ENCODE measurements at places on chromosomes 7 and 10.

DNA sequence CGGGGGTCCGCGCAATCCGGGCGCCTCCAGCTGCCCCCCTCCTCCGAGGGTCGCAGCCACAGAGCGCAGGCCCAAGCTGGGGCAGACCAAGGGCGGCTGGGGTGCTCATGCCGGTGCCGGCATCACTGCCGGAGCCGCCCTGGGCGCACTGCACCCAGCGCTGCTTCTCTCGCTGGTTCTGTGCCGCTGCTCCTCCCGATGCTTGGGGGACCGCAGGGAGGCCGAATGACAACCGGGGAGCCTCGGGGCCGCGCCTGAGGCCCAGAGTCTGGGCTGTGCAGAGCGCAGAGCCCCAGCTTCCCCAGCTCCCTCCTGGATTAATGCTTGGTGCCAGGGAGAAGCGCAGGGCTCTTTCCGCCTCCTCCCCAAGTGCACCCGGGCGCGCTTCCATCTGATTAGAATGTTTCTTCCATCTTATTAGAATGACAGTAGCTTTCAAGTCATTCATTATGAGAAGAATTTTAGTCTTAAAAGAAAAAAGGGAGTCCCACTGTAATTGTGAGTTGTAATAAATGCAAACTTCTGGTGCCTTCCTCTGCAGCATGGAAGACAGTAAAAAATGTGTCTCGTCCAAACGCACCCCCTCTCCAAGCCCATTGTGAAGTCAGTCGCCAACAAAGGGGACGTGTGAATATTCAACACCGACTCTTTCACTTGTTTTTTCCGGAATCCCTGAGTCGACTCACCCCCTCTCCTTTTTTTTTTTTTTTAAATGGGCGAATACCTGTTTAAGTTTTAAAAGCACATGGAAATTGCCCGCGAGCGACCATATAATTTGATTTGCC is 19.5 kb upstream of the PTF1A start:
- no peak for DNase-seq

DNA sequence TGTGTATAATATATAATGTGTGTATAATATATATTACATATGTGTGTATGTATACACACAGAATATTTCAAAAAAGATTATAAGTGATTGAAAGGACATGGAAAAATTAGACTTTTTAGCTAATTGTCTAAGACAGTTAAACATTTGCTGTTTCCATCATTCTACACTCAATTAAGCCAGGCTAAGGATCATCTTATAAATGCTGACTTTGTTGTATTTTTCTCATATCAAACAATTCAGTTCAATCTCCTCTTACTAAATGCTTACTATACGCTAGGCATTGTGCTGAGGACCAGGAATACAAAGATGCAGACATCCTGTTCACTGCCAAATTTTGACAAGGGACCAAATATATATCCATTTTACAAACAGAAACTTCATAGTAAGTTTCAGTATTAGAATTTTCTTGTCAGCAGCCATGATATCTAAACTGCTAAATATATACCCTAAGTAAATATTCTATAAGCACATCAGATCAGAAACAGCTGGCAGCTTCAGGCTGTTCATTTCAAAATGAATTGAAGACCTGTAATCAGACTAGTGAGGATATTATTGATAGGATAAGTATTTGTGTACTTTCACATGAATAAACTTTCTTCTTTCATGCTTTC is 10.3 kb upstream of the LRRN3 start:
- DNase-seq: no peak

DNA sequence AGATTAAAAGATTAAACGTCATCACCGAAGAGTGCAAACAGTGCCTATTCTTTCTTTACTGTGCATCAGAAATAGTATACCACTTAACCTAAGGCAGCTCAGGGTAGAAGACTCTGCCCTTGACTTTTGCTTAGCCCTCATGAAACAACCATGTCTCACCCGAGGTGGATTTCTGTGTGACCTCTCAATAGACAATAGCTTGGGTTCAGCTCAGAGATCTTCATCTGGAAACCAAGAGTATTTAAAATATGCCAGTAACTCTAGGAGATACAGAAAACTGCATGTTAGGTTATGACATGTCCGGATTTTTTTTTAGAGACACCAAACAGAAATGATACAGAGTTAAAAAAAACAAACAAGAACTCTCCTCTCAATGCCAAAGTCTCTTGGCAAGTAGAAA is 75.8 kb downstream of the JAZF1 start:
- DNase-seq: no peak

- DNase-seq: no peak
Observed at GRCh38 chr7:158315326-158315725, 272.3 kb downstream of the PTPRN2 start.

DNA sequence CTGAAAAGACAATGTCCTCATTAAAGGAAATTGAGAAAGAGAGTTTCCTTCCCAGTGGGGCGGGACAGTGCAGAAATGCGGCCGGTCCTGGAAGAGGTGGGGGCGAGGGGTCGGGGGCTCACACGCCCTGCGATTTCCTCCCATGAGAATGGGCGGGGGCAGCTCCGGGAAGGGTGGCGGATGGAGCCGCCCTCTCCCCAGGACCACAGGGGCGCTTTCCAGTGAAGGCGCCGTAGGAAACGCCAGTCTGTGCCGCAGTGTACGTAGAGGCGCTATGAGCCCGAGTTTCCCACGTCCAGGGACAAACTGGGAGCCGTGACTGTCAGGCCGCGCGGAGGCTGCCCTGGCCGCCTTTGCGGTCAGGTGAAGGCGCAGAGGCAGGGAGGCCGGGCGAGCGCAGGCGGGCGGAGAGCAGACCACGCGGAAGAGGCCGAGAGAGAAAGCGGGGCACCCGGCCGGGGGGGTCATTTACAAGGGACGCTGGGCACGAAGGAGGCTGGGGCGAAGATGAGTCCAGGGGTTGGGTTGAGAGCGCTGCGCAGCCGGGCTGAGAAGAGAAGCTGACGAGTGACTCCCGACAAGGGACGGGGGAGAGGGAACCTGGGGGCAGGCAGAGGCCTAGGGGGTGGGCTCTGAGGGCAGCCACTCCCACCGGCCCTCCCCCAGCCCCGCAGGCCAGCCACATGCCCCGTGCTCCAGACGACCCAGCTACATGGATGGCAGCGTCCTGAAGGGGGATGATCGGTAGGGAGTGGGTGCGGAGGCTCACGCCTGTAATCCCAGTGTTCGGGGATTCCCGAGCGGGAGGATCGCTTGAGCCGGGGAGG is 45.0 kb downstream of the ALOX5 start:
- peak; percentile 42 for DNase-seq
